ENCODE measurements at places on chromosomes 1 and 21. TPM values are rescaled to one million over a fixed set of nuclear protein-coding genes. Genes with fewer than 3 reads are reported as not detected.

MMEL1 gene
- total RNA-seq = 3.5 TPM

ADGRL4 gene
- total RNA-seq = not detected

GRCh38 chr1:233518344-233518743, 95.6 kb upstream of the KCNK1 start:
- DNase-seq = peak; percentile 11
- no peak overlapping the region for H3K4me3 ChIP-seq
- no peaks in the 10 kb centered on the region for H3K27me3 ChIP-seq

- H3K27ac ChIP-seq = peak overlapping the region; percentile 78
- H3K36me3 ChIP-seq = peaks cover 8% of the 10 kb centered on the region
- H3K4me1 ChIP-seq = peaks cover 42% of the 10 kb centered on the region
- no peaks in the 10 kb centered on the region for H3K27me3 ChIP-seq
- H3K4me3 ChIP-seq = peak overlapping the region; percentile 28
- peak; percentile 27 for DNase-seq
Measured at GRCh38 chr1:212754193-212754592, 37.4 kb downstream of the NSL1 start.

- peaks cover 18% of the 10 kb centered on the region for H3K27me3 ChIP-seq
- H3K4me1 ChIP-seq = peaks cover 15% of the 10 kb centered on the region
- DNase-seq = peak; percentile 86
- no peaks in the 10 kb centered on the region for H3K36me3 ChIP-seq
- H3K27ac ChIP-seq = no peak within 1 kb of the TSS
- H3K4me3 ChIP-seq = peak within 1 kb of the TSS; percentile 72
Measured at GRCh38 chr1:2049718-2050431, at the start of gene PRKCZ. Gene PRKCZ (plus strand): TSS chr1:2050411. CDS start chr1:2050631, 220 bp downstream.

DNA sequence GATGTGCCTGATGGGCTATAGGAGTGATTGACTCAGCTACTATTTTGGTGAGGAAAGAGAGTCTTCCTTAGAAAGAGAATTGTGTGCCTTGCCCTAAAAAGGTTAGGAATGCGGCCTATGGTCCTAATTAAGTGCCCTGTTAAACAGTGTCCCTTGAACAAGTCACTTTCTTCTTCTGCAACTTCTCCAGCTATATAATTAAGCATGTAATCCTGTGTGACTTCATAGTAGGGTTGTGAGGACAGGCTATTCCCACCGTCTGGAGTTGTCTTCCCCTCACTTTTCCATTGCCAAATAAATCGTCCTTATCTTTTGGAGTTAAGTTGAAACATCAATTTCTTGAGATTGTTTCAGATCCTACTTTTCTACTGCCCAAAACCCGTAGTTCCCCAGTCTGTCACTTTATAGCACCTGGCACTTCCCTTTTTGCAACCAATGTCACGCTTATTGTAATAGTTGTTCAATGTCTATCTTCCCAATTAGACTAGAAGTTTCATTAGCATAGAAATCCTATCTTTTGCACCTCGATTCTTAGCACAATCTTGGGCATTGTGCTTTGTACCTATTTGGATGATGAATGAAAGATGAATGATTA, 27.6 kb upstream of the SLC16A1 start:
- no peak for DNase-seq
- no peaks in the 10 kb centered on the region for H3K36me3 ChIP-seq
- no peak overlapping the region for H3K4me3 ChIP-seq

DNA sequence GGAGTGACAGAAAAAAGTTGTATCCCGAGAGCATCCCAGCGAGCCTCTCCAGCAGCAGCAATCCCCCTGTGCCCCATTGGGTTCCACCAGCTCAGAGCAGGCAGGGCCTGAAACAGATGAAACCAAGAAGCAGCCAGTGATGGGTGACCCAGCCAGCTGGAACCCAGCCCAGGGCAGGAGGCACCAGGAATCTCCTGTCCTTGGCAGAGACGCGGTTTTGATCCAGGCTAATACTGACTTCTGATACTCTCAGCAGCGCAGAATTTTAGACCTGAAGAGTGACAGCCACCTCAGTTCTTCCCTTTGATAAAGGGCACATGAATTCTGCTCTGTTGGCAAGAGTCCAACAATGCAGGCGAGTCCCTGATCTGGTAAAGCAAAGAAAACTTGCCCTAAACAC, 11.4 kb upstream of the OLIG1 start:
- DNase-seq = no peak
- H3K27ac ChIP-seq = no peak overlapping the region
- H3K4me3 ChIP-seq = no peak overlapping the region
- H3K4me1 ChIP-seq = peaks cover 12% of the 10 kb centered on the region
- no peaks in the 10 kb centered on the region for H3K36me3 ChIP-seq

Measured in activated CD4-positive, alpha-beta T cell treated with anti-CD3 and anti-CD28 coated beads, Interleukin-2, amount 10 ng/mL, durations not matched to agents 7 days and 5 days (primary cell).